ENCODE measurements at places on chromosomes 3 and 15.

GRCh38 chr3:131549340-131549739 is 46.6 kb upstream of the MRPL3 start:
- no peak for DNase-seq

- no peak for DNase-seq
Observed at GRCh38 chr3:139430493-139430892, 41.0 kb upstream of the COPB2 start.

DNA sequence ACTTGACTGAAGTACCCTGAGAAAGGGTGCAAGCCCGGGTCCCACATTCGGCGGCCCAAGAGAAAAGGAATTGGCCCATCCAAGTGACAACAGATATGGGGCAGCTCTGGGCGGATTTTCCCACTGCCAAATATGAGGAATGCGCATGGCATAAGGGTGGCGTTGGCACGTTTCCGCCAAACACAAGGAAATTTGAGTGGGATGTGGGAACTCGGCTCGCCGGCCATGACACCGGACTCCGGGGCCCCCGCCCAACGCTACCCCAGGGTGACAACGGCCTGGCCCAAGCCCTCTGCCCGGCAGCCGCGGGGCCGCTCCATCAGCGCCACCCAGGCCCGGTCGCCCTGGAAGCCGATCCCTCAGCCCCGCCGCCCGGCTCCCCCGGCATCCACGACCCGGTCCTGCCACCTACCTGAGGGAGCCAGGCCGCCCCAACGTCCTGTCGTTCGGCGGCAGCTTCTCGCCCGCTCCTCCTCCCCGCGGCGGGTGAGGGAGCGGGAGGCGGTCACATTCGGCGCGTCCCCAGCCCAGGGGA is 449 bp downstream of the RAF1 start:
- DNase-seq, result peak; percentile 43

DNA sequence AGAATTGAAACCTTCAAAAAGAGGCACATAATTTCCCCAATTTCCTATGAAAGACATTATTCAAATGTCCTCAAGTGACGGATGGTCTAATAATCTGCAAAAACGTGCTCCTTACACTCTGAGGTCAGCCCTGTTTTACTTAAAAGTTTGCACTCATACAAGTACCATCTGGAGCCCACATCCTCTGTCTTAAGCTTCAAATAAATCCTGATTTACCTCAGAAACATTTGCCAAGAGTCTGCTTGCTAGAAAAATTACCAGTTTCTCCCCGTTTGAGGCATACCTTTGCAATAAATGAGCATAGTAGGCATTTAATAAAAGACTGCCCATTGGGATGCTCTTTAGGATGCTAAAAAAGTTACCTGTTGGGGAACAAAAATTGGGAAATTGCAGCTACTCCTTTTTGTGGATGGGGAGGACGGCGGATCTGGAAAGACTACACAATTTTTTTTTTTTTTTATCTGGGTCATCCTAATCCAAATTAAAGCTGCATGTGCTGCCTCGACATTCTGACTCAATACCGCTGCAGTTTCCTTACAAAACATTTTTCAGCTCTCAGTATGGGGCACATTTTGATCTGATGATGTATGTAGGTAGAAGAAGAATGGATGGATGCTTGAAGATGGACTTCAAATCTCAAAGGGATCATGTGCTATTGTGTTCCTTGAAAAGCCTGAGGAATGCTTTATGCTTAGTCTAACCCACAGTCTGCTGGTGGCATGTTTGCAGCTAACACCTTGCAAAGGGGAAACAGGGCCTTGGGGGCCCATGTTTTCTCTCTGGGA is 233.7 kb upstream of the ADAMTS9 start:
- DNase-seq, result no peak

DNA sequence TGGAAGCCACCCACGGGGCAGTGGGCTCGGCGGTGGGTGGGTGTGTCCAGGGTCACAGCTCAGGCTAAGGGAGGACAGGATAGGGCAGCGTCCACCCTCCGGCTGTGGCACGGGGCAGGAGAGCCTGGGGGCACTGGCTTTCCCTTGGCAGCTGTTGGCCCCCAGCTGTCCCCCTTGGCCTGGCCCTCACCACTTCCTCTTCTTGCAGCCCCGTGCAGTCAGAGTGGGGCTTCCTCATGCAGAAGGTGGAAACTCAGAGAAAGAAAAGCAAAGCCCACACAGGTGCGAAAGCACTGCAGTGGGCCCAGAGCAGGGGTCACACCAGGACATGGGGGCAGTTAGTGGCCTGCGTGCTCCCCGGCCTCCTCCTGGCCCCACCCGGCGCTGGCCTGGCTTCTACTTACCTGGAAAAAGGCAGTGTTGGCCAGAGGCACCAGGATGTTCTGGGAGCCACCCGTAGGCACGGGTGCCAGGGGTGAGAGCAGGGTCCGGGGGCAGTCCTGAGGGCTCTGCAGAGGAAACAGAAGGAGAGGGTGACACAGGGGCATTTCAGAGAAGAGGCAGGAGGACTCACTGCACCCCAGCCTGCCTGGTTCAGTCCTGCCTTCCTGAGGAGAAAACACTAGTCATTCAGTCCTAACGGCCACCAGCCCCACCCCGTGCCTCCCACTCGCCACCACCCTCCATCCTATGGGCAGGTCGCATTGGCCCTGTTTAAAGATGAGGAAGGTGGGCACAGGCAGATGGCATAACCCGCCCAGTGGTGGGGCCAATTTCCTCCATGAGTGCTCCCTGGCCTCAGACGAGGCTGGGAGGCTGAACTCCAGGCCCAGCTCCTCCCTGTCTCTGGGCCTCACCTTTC is 28.3 kb downstream of the PLXND1 start:
- DNase-seq, result no peak

- DNase-seq, result no peak
Observed at GRCh38 chr3:29683018-29683993, 402.4 kb downstream of the RBMS3 start.

All from dorsolateral prefrontal cortex (tissue), 122 donors.